Right atrium auricular region (tissue), 2 donors: ENCODE measurements at places on chromosomes 1 and 21. TPM values are rescaled to one million over a fixed set of nuclear protein-coding genes. Genes with fewer than 3 reads are reported as not detected.

- no peaks in the 10 kb centered on the region for H3K4me1 ChIP-seq
- no peak for DNase-seq
- H3K27me3 ChIP-seq: no peaks in the 10 kb centered on the region
- no peak overlapping the region for H3K4me3 ChIP-seq
- no peak overlapping the region for H3K27ac ChIP-seq
Measured at GRCh38 chr21:17921579-17922530, 102.7 kb upstream of the C21orf91 start.

- no peaks in the 10 kb centered on the region for H3K27me3 ChIP-seq
- no peak overlapping the region for H3K4me3 ChIP-seq
- H3K27ac ChIP-seq: no peak overlapping the region
- DNase-seq: no peak
Measured at GRCh38 chr1:91526496-91526895, 25.8 kb downstream of the CDC7 start.

DNA sequence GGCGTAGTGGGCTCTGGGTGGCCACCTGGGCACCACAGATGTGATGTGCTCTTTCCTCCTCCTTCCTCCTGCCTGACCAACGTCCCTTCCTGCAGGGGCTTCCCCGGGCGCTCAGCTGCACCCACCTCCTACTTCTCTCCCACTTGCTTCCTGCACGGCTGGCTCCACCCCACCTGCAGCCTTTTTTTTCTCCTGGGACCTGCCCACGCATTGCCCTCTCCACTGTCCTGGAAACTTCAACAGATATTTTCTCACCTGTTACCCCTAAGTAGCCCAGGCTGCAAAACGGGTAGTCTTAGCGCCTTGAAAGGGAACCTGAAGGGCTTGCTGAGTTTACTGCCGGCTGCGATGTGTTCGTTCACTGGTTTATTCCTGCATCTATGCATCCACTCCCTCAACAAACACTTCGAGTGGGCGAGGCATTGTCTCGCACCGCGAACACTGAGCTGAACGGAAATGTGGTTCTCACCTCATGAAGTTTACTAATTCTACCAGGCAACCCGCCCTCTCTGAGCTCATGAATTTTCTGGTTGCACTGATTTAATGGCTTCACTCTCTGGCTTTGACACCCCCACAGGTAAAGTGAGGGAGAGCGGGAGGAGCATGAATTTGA, 23.6 kb downstream of the ZBTB18 start:
- H3K4me1 ChIP-seq: no peaks in the 10 kb centered on the region
- peak; percentile 44 for DNase-seq
- no peak overlapping the region for H3K4me3 ChIP-seq
- H3K36me3 ChIP-seq: no peaks in the 10 kb centered on the region
- H3K27ac ChIP-seq: no peak overlapping the region
- no peaks in the 10 kb centered on the region for H3K27me3 ChIP-seq

DNA sequence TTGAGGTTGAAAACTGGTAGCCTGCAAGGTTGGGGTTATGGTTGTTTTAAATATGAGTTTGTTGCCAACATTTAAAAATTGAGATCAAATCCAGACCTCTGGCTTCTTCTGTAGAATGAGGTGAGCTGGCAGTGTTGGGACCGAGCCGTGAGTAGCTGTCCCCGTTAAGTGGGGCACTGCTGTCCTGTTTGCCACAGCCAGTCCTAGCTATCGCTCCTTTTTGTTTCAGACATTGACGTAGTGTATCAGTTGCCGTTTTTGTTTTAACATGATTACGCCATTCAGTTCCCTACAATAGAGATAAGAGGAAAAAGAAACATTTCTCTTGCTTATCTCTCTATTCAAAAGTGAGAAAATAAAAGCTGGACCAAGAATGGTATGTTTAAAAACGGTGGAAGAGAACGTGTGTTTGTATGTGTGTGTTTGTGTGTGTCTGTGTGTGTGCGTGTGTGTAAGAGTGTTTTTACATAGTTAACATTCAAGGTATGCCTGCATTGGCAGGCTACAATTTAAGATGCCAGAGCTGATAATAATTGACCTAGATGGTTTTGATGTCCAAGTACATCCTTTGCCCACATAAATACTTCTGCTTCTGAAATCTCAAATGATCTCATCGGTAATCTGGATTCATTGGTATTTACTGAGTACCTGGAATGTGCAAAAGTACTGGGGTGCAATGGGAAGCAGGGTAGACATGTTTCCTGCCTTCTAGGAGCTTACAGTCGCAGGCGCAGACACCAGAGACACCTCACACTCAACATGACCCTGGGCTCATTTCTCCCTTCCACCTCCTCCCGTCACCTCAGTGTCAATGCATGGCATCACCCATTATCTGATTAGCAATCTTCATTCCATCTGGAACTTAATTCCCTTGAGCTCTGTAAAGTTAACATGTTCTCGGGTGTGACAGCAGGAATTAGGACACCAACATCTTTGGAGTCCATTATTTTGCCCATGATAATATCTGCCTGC, 65.8 kb downstream of the HUNK start:
- no peak for DNase-seq
- no peaks in the 10 kb centered on the region for H3K36me3 ChIP-seq
- no peak overlapping the region for H3K27ac ChIP-seq
- H3K4me1 ChIP-seq: no peaks in the 10 kb centered on the region

RBP7 gene
- total RNA-seq: 31.4 TPM

TTC13 gene
- total RNA-seq: 3.9 TPM

FAM72C gene
- total RNA-seq: 0.33 TPM

GRCh38 chr1:61271412-61271789, 189.0 kb downstream of the NFIA start:
- H3K27ac ChIP-seq: no peak overlapping the region
- no peaks in the 10 kb centered on the region for H3K4me1 ChIP-seq
- no peak overlapping the region for H3K4me3 ChIP-seq
- H3K27me3 ChIP-seq: no peaks in the 10 kb centered on the region
- no peaks in the 10 kb centered on the region for H3K36me3 ChIP-seq

DNA sequence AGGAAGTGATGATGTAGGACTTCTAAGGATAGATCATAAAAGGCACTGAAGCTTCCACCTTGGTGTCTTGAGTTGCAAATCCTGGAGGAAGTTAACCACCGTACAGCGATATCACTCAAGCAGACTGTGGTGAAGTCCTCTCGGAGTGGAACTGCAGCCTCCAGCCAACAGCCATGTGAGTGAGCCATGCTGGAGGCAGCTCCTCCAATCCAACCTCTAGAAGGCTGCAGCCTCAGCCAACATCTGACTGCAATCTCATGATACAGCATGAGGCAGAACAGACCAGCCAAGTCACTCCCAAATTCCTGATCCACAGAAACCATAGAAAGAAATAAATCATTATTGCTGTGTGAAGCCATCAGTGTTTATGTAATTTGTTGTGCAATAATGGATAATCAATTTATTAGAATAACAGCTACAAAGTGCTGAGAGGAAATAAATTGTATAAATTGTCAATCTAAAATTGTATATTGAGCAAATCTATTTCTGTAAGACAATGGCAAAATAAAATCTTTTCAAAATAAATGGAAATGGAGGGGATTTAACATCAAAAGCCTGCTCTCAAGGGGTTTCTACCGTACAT, 65.0 kb downstream of the PRSS38 start:
- H3K4me1 ChIP-seq: no peaks in the 10 kb centered on the region
- no peak overlapping the region for H3K4me3 ChIP-seq

- no peak overlapping the region for H3K27ac ChIP-seq
- no peak overlapping the region for H3K4me3 ChIP-seq
- DNase-seq: no peak
Measured at GRCh38 chr1:32159189-32159588, 20.3 kb upstream of the TXLNA start.

PDPN gene
- total RNA-seq: 28.9 TPM

DNA sequence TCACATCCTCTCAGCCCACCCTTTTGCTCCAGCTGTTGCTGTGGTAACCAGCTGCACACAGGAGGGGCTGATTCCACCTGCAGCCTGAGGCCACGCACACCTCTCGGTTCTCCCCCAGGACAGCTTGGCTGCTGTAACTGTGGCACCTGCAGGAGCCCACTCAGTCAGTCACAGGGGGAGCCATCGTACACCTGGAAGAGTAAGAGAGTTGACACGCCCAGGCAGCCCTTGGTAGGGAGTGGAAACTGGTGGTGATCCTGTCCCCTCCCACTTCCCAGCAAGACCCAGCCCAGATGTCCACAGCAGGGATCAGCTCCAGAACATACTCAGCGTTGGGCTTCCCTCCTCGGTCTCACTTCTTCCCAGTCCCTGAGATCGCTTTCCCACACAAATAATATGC, 32.2 kb upstream of the BACE2 start:
- H3K27me3 ChIP-seq: no peaks in the 10 kb centered on the region
- H3K4me3 ChIP-seq: no peak overlapping the region
- no peaks in the 10 kb centered on the region for H3K4me1 ChIP-seq
- no peak for DNase-seq
- H3K27ac ChIP-seq: no peak overlapping the region

CDA gene
- 6.6 TPM for total RNA-seq

HCRTR1 gene
- not detected for total RNA-seq

DNA sequence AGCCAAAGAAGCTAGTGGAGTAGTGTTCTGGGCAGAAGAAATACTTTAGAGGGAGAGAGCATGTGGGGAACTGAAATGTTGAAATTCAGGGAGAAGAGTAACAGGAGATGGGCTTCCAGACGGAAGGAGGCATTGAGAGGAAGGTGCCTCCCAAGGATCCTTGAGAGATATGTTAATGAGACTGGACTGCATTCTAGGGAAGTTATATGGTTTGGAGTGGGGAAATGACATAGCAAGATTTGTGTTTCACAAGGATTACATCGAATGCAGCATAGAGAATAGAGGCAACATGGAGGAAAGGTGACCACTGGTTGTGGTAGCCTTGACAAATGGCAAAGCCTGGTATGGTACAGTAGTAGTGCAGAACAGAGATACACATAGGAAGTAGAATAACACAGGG, 160.5 kb upstream of the HMCN1 start:
- H3K27ac ChIP-seq: no peak overlapping the region
- no peaks in the 10 kb centered on the region for H3K36me3 ChIP-seq
- H3K27me3 ChIP-seq: no peaks in the 10 kb centered on the region
- no peak for DNase-seq
- H3K4me1 ChIP-seq: no peaks in the 10 kb centered on the region

CD34 gene
- 76.8 TPM for total RNA-seq
